Esophagus squamous epithelium (tissue), 5 donors: ENCODE measurements at places on chromosomes 2 and 18.

GRCh38 chr2:220533485-220533884, 906.1 kb downstream of the SLC4A3 start:
- H3K27ac ChIP-seq, result no peak overlapping the region
- no peaks in the 10 kb centered on the region for H3K36me3 ChIP-seq
- DNase-seq, result no peak
- no peaks in the 10 kb centered on the region for H3K4me1 ChIP-seq
- no peaks in the 10 kb centered on the region for H3K27me3 ChIP-seq

GRCh38 chr2:69026026-69026425, 13.0 kb downstream of the ANTXR1 start:
- H3K4me1 ChIP-seq, result peaks cover 19% of the 10 kb centered on the region
- no peaks in the 10 kb centered on the region for H3K36me3 ChIP-seq
- H3K27ac ChIP-seq, result peak overlapping the region; percentile 19
- DNase-seq, result no peak
- H3K4me3 ChIP-seq, result no peak overlapping the region

GRCh38 chr2:9914384-9915065, 37.0 kb upstream of the GRHL1 start:
- H3K36me3 ChIP-seq, result peaks cover 11% of the 10 kb centered on the region
- H3K4me3 ChIP-seq, result no peak overlapping the region
- no peaks in the 10 kb centered on the region for H3K27me3 ChIP-seq
- DNase-seq, result no peak

GRCh38 chr18:27114842-27115241, 70.3 kb downstream of the CHST9 start:
- H3K36me3 ChIP-seq, result no peaks in the 10 kb centered on the region
- no peak for DNase-seq
- H3K27ac ChIP-seq, result no peak overlapping the region

- H3K27me3 ChIP-seq, result no peaks in the 10 kb centered on the region
- peak overlapping the region; percentile 66 for H3K27ac ChIP-seq
- no peak for DNase-seq
- H3K4me3 ChIP-seq, result no peak overlapping the region
These were observed 10.1 kb downstream of the SRSF7 start for GRCh38 chr2:38740851-38741731.

- no peaks in the 10 kb centered on the region for H3K27me3 ChIP-seq
- peak overlapping the region; percentile 78 for H3K4me3 ChIP-seq
- peaks cover 14% of the 10 kb centered on the region for H3K4me1 ChIP-seq
- DNase-seq, result no peak
These were observed 1.5 kb downstream of the EFR3B start for GRCh38 chr2:25043241-25043867.

DNA sequence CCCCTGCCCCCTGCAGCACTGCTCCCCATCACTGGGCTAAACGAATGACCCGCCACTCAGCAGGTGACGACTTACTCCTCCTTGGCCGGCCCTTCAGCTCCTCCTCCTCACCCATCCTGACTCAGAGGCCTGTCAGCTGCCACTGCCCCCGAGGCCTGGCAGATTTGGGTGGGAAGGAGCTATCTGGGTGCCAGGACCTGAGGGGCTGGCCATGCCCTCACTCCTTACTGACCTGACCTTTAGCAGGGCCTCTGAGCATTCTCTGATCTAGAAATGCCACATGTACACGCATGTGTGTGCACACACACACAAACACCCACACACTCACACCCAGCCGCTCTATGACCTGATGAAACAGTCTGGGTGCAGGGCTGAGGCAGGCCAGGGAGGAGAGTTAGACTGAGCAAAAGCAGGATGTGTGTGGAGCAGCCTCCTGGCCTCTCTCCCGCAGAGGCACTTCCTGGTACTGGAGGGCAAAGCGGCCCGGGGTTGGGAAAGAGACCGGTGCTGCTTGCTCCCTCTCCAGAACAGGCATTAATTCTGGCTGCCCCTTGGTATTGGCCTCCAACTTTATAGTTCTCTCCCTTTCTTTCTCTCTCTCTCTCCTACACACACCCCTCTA, 68.0 kb downstream of the ZFP36L2 start:
- peaks cover 32% of the 10 kb centered on the region for H3K4me1 ChIP-seq
- no peaks in the 10 kb centered on the region for H3K36me3 ChIP-seq
- H3K27ac ChIP-seq, result peak overlapping the region; percentile 87
- H3K27me3 ChIP-seq, result no peaks in the 10 kb centered on the region
- H3K4me3 ChIP-seq, result no peak overlapping the region

GRCh38 chr2:100260712-100261620, 61.3 kb downstream of the LONRF2 start:
- DNase-seq, result no peak
- H3K36me3 ChIP-seq, result no peaks in the 10 kb centered on the region
- no peak overlapping the region for H3K27ac ChIP-seq
- H3K4me1 ChIP-seq, result peaks cover 8% of the 10 kb centered on the region
- H3K4me3 ChIP-seq, result no peak overlapping the region
- H3K27me3 ChIP-seq, result no peaks in the 10 kb centered on the region

DNA sequence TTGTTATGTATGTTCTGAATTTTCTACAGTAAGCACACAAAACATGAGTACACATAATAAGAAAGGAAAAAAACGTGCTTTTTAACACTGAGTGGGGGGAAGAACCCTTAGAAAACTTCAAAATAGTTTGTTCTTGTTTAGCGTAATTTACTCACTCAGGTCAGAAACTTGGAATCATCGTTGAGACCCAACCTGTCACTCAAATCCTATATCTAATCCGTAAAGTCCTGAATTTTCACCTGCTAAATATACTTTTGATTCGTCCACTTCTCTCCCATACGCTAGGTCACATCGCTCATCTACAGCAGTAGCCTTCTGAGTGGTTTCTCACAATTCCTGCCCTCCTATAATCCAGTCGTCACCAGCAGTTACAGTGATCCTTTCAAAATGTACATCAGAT, 767 bp downstream of the TPRKB start:
- peak overlapping the region; percentile 87 for H3K27ac ChIP-seq
- no peaks in the 10 kb centered on the region for H3K27me3 ChIP-seq
- H3K4me1 ChIP-seq, result peaks cover 15% of the 10 kb centered on the region
- peak overlapping the region; percentile 66 for H3K4me3 ChIP-seq
- no peak for DNase-seq

DNA sequence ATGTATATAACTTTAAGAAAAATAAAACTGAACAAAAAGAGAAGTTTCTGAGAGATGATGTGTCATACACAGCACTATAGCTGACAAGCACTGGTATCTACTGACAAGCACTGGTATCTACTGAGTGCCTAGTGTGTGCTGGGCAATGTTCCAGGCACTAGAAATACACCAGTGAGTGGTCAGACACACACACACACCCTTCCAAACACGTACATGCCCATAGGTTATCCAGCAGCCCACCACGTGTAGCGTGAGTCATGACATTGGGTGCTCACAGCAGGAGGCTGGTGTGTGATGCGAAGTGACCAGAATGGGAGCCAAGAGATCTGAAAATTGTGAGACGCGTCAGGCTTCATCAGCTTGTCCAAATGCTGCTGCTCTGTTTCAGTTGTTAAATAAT, 12.2 kb upstream of the GNAL start:
- no peaks in the 10 kb centered on the region for H3K36me3 ChIP-seq
- no peak overlapping the region for H3K27ac ChIP-seq
- no peak overlapping the region for H3K4me3 ChIP-seq
- H3K4me1 ChIP-seq, result peaks cover 9% of the 10 kb centered on the region
- no peak for DNase-seq

- no peak overlapping the region for H3K4me3 ChIP-seq
- H3K36me3 ChIP-seq, result no peaks in the 10 kb centered on the region
- no peak overlapping the region for H3K27ac ChIP-seq
- no peak for DNase-seq
- no peaks in the 10 kb centered on the region for H3K27me3 ChIP-seq
These were observed 56.0 kb downstream of the METTL4 start for GRCh38 chr18:2515171-2515787.

- DNase-seq, result no peak
- no peak overlapping the region for H3K27ac ChIP-seq
- H3K4me1 ChIP-seq, result no peaks in the 10 kb centered on the region
- H3K36me3 ChIP-seq, result no peaks in the 10 kb centered on the region
- H3K27me3 ChIP-seq, result no peaks in the 10 kb centered on the region
These were observed 226.0 kb upstream of the SLC35G4 start for GRCh38 chr18:11383381-11383780.

- H3K27me3 ChIP-seq, result no peaks in the 10 kb centered on the region
- H3K4me3 ChIP-seq, result no peak overlapping the region
- H3K27ac ChIP-seq, result peak overlapping the region; percentile 86
- no peak for DNase-seq
- H3K36me3 ChIP-seq, result no peaks in the 10 kb centered on the region
These were observed 154.3 kb downstream of the RNF152 start for GRCh38 chr18:61738488-61738887.

GRCh38 chr2:105674401-105674800, 70.3 kb upstream of the NCK2 start:
- no peak overlapping the region for H3K27ac ChIP-seq
- H3K4me1 ChIP-seq, result no peaks in the 10 kb centered on the region
- H3K36me3 ChIP-seq, result no peaks in the 10 kb centered on the region
- no peak overlapping the region for H3K4me3 ChIP-seq
- no peak for DNase-seq

- H3K27ac ChIP-seq, result peak overlapping the region; percentile 55
- DNase-seq, result no peak
- H3K4me1 ChIP-seq, result no peaks in the 10 kb centered on the region
- no peaks in the 10 kb centered on the region for H3K36me3 ChIP-seq
These were observed 134.4 kb upstream of the SEC11C start for GRCh38 chr18:59005262-59005661.

DNA sequence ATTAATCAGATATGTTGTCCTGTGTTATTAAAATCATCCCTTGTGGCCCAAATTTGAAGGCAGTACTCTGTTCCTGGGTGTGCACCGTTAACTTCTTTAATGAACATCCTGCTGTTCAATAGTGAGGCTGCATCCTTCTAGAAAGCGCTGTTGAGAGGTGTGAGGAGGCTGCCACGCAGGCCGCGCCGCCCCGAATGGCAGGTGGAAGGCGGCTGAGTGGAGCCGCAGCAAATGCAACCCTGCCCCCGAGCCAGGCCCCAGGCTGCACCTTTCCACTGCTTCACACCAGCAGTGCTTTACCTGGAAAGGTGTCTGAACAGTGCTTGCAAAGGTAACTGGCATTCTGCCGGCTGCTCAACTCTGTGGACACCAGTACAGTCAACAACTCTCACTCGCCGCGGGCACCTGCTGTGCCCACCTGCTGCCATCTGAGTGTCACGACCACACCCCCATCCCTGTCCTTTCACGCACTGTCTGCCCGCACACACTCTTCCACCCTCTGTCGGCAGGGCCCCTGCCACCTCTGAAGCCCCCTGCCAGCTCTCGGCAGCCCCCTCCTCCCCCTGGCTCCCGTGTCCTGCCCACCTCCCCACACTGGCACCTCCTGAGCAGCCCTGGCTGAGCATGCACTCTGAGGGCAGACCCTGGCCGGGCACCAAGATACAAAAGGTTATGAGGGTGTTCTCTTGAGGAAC, 70.9 kb downstream of the ODC1 start:
- peaks cover 30% of the 10 kb centered on the region for H3K4me1 ChIP-seq
- DNase-seq, result no peak
- H3K4me3 ChIP-seq, result no peak overlapping the region
- no peaks in the 10 kb centered on the region for H3K36me3 ChIP-seq
- H3K27ac ChIP-seq, result no peak overlapping the region
- no peaks in the 10 kb centered on the region for H3K27me3 ChIP-seq

DNA sequence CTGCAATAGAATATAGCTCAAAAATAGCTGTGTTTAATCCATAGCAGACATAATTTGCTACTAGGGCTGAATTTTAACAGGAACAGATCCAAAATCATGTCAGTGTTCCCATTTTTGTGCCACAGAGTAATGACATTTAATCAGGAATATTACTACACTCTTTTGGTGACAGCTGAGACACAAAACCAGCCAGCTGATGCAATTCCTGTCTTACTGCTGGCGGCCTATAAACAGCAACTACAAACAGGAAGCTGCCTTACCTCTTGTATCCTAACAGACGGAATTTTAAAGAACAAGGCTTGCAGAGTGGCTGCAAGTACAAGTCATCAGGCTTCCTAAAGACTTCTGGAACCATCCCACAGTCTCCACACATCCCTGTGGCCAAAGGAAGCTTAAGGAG, 218.1 kb downstream of the ZNF521 start:
- DNase-seq, result no peak

GRCh38 chr18:63143330-63143771, 176.2 kb downstream of the BCL2 start:
- no peaks in the 10 kb centered on the region for H3K36me3 ChIP-seq
- no peak for DNase-seq
- no peaks in the 10 kb centered on the region for H3K27me3 ChIP-seq
- H3K4me3 ChIP-seq, result no peak overlapping the region

DNA sequence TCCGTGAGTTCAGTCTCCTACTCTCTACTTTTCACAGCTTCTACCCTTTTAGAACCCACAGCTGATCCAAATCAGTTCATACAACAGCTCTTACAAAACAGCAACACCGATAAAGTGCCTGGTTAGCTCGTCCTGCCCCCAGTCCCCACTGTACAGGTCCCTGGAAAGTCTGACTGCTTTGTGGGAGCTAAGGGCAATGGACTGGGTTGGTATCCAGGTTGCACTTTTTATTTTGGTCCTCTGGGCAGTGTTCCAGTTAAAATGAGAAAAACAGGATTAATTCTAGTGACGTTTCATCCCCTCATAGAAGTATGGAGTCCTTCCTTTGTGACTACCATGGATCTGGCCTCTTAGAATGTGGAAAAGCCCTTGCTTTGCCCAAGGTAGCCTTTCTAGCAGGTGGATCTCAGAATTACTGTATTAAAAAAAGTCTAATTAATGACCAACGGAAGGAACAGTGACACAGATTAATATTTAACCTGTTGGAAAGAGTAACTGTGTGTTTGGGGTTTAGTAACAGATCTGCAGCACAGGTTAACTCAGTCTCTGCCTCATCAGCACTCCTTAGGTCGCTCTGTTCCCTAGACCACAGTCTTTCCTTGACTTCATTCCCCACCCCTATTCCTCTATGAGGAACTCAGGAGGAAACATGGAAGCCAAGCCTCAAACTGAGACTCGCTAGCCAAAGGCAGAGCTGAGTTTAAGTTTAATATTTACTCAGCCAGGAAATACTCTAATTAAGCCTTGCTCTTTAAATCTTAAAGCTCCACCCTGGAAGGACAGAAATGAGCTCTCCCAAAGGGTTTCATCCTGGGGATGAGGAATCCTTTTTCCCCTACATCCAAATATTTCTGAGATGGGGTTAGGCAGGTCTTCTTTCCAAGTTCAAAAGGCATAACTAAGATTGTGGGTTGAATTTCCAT, 52.8 kb upstream of the ITGA6 start:
- H3K4me1 ChIP-seq, result peaks cover 17% of the 10 kb centered on the region
- no peak for DNase-seq
- no peaks in the 10 kb centered on the region for H3K27me3 ChIP-seq
- H3K36me3 ChIP-seq, result no peaks in the 10 kb centered on the region
- no peak overlapping the region for H3K27ac ChIP-seq

DNA sequence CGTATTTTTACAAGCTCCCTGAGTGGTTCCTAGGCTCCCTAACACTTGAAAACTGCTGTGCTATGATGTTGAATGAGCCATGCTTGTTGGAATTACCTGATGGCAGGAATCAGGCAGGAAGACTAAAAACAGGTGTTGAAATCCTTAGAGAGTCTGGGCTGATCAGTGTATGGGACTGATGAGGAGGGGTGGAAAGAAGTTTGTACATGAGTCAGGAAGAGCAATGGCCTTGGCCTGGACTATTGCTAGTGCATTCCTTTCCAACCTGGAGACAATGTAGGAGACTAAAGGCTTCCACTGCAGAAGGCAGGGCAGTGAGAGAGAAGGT, 25.0 kb upstream of the TMBIM1 start:
- no peak overlapping the region for H3K4me3 ChIP-seq
- no peaks in the 10 kb centered on the region for H3K4me1 ChIP-seq
- no peak for DNase-seq
- H3K36me3 ChIP-seq, result no peaks in the 10 kb centered on the region

GRCh38 chr2:104430359-104430740, 423.6 kb upstream of the POU3F3 start:
- H3K4me3 ChIP-seq, result no peak overlapping the region
- H3K27ac ChIP-seq, result no peak overlapping the region
- no peaks in the 10 kb centered on the region for H3K27me3 ChIP-seq
- H3K36me3 ChIP-seq, result no peaks in the 10 kb centered on the region
